ENCODE measurements at places on chromosomes 7 and 10.

DNA sequence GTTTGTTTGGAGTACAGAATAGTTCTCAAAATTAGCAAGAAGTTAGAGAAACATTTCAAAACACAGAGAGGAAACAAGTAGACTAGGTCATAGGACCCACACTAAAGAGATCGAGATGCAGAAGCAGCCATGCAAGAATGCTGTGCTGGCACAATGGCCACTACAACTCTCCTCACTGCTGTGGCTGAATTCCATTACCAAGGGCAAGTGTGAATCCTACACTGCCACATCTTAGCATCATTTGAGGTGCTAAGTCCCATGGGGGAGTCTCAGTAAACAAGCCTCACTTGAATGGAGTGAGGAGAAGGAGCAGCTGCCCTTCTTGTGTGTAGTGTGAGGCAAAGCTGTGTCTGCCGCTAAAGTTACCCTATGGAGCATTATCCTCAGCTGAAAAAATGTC is 56.7 kb downstream of the PCLO start:
- DNase-seq = no peak

DNA sequence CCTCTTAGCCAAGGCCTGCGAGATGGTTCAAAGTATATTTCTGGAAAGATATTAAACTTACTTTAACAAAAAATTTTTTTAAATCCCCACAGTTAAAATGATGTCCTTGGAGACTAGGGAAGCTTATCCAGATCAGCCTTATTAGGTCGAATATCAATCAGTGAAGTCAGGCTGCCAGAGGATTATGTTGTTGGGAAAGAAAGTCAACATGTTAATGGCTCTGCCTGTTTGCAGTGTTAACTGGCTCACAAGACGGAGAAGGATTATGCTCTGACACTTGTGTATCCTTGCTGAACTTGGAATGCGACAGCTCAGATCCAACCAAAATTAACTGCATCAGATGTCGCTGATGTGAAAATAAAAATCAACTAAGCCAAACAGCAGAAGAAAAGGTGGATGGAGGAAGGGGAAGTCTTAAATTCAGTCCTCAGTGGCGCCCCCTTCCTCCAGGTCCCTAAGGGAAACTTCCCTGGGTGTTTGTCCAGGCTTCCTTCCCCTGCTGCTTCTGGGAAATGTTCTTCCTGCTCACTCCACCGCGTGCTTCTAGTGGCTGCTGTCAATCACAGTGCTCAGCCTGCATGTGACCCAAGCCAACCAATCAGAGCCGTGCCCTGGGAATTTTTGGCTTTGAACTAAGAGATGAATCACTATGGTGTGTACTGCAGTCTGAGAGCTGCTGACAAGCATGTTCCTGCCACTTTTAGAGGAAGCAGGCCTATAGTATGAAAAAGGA is 690.4 kb upstream of the NRP1 start:
- no peak for DNase-seq

- DNase-seq = no peak
Observed at GRCh38 chr7:135993950-135994349, 16.8 kb upstream of the MTPN start.

DNA sequence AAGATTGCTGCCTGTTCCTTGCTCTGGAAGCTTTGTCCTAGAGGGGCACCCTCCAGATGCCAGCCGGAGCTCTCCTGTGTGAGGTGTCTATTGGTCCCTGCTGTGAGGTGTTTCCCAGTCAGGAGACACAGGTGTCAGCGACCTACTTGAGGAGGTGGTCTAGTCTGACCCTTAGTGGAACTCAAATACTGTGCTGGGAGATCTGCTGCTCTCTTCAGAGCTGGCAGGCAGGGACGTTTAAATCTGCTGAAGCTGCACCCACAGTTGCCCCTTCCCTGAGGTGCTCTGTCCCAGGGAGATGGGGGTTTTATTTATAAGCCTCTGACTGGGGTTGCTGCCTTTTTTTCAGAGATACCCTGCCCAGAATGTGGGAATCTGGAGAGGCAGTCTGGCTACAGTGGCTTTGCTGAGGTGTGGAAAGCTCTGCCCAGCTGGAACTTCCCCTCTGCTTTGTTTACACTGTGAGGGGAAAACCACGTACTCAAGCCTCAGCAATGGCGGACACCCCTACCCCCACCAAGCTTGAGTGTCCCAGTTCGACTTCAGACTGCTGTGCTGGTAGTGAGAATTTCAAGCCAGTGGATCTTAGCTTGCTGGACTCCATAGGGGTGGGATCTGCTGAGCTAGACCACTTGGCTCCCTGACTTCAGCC is 119.2 kb downstream of the PPP1R9A start:
- DNase-seq = no peak

DNA sequence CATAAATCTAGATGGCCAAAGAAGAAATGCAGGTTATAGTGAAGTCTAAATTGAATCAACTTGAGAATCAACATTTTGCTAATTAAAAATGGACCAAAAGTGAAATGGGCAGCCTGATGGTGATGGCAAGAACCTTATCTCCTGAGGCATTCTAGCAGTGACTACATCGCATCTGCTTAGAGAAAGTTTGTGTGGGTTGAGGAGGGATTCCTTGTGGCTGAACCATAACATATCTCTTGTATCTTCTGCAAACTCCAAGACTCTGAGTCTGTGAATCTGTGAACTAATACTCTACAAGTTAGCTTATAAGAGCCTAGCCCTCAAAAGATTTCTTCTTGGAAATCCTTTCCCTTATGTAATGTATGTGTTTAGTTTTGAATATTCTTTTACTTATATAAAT is 85.6 kb downstream of the PRKG1 start:
- DNase-seq = no peak

Measured in erythroblast (primary cell).